Tibial artery (tissue), 4 donors: ENCODE measurements at places on chromosomes 3 and 15.

GRCh38 chr3:158443632-158444031 lies 127.4 kb upstream of the MLF1 start:
- no peak for DNase-seq

DNA sequence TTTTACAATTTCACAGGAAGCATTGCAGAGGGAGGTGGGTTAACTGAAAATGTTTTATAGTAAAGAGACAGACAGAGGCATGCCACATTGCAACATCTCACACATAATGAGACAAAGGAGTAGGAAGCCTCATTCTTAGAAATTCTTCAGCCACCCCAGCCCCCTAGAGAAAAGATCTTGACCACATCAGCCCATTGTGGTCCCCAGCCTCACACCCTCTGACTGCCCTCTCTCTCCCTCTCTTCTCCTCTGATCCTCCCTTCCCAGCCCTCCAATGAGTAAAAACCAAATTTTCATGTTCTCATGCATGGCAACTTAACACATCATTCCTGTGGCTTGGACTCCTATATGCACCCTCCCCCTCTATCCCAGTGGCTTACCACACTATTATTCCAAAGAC lies 174.1 kb downstream of the UACA start:
- DNase-seq = no peak

DNA sequence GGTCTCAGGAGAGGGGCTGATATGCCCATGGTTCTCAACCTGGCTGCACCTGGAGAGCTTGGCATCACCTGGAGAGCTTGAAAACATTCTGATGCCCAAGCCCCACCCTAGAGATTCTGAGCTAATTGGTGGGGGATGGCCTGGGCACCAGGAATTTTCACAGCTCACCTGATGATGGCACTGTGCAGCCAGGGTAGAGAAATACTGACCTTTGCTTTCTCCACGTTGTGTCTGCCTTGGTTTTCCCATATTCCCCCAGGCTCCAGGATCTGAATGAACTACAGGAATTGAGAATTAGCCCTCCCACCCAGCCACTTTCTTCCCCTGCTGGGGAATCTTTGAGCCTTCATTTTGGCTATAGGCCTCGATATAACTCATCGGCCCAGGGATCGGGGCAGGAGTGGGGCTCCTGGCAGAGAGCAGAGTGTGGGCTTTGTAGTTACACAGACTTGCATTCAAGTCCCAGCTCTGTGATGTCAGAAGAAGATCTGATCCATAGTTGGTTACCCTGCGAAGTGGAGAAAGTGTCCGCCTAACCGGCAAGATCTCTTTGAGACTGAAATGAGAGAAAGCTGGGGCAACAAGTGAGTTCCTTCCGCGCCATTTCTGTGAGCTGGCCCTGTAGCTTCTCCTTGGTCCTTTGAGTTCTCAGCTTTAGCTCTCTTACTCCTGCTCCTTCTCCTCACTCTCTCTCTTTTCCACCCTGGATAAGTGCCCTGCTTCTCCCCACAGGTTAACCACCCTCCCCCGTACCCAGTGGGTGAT lies 33.1 kb upstream of the UBE2Q2 start:
- no peak for DNase-seq

GRCh38 chr3:123349201-123349535 lies 99.7 kb downstream of the ADCY5 start:
- DNase-seq = no peak

DNA sequence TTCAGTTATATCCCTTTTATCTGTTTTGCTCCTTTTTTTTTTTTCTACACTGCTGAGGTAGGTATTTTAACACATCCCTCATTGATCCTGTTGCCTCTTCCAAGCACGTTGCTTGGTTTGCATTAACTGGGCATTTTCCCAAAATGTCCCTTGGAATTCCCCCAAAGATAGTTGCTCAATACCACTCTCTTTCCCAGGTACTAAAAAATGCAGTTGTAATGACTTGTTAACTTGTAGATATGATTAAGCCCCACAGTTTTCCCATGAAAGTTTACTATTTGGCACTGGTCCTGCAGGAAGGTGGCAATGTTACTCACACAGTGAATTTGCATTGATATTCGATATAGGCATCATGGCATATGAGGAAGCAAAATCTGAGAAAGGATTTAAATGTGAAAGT lies 67.1 kb downstream of the GRM7 start:
- DNase-seq = no peak

- no peak for DNase-seq
Observed at GRCh38 chr15:32700501-32701150, 17.2 kb upstream of the GREM1 start.

- DNase-seq = no peak
Observed at GRCh38 chr3:141901914-141902313, 25.5 kb downstream of the ATP1B3 start.

DNA sequence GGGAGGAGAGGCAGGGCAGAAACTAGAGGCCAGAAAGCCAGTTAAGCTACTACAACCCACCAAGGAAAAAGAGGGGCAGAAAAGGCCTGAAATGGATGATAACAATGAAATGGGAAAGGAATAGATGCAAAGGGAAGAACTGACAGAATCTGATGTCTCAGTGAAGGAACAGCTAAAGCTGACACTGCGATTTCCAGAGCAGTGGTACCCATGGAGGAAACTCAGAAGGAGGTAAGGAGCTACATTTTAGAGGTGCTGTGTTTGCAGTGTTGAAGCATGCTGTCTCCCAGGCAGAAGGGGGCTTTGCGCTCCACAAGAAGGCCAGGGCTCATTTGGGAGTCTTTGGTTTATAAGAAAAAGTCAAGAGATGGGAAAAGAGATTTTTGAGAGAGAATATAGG lies 38.0 kb downstream of the ZBTB38 start:
- DNase-seq = no peak

DNA sequence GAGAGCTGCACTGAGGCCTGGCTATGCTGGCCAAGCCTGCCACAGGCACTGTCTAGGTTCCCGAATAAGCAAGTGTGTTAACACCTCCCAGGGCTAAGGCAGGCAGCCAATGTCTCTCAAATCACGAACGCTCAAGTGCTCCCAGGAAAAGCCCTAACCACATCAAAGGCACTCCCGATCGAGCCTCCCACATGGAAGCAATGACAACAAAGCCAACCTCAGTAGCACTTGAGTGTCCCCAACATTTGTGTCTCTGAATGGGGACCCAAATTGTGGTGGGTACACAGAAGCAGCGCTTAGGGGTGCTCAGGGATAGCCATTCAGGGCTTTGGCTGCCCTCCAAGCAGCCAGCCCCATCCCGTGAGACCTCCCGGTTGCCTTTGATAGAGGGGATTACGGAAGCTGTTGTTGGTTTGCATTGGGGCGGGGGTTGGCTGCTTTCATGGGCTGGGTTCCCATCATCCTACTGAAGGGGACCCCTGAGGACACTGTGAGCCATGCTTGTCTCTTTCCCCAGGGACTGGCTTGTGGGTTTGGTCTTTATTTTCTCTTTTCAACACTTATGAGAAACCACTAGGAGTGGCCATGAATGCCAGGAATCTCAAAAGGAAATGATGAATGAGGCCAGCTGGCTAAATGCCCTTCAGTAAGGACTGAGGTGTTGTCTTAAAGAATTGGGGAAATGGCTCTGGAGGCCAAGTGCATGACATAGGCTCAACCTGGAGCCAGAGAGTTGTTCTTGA lies 234.1 kb upstream of the FEZF2 start:
- DNase-seq = no peak

- no peak for DNase-seq
Observed at GRCh38 chr3:143793971-143794370, 54.3 kb downstream of the SLC9A9 start.

GRCh38 chr3:42139621-42140453 lies 48.7 kb downstream of the TRAK1 start:
- DNase-seq = no peak

GRCh38 chr15:51680321-51680720 lies 982 bp upstream of the SCG3 start:
- no peak for DNase-seq

DNA sequence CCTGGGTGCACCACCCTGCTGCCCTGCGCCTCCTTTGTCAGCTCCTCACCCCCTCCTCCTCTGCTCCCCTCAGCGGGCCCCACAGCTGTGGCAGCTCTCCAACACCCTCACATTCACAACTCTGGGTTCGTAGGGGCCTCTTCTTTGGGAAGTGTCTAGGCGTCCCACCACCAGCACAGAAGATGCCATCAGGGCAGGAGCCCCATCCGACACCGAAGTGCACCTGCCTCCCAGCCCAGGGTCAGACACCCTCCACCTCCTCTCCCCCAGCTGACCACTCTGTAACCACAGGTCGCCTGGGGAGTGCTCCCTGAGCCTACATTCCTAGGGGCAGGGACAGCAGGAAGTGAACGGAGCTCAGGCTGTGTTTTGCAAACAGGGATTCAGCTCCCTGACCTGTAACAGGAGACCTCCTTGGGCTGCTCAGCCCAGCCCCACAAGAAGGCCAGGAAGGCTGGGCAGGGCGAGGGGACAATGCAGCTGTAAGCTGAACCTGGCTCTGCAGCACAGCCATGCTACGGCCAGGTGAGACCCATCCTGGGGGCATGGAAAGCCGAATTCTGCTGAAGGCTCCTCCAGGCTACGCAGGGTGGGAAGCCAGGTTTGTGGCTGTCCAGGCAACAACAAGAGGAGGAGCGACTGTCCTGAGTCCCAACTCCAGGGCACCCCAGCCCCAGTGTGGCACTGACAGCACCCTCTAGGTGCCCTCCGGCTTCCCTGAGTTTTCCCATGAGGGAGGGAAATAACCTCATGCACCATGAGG lies 269.0 kb downstream of the GOLGA6L6 start:
- DNase-seq = no peak

DNA sequence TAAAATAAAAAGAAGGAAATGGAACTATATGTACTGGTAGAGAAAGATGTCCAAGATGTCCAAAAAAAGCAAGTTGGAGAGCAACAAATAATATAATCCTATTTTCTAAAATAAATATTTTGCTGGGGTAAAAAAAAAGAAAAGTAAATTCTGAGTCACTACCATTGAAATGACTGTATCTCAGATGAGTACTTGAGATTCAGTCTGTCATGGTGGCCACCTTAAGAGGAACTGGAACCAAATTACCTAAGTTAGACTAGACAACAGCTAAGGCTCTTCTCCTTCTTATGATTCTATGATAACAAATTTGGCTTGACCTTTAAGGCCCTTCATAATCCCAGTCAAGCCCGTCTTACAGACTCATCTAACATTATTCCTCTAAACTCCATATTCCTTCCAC lies 270.6 kb upstream of the HES1 start:
- no peak for DNase-seq

GRCh38 chr3:196194542-196194915 lies 16.7 kb downstream of the ZDHHC19 start:
- DNase-seq = no peak

DNA sequence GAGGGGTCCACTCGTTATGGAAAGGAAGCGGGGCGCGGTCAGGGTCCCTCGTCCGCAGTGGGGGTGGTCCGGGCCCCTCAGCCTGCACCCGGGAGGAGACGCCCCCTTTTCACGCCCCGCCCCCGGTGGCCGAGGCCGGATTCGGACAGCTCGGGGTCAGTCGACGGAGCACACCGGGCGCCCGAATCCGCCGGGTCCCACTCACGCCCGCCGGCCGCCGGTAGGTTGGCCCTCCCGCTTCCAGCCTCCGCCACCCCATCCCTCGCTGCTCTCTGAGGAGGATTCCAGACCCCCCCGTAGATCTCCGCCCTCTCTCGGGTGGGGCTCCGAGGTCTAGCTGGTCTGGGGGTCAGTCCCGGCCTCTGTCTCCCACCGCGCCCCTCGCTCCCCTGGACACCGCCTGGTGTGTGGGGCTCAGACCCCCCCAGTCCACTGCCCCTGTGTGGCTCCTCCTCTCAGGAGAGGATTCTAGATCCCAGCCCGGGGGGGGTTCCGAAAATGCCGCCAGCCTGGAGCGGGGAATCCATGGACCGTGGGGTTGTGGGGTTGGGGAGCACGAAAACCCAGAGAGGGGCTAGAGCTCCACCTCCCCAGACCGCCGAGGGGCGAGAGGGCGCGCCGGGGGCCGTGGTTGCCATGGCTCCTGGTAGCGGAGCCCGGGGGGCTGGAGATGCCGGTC lies 725 bp downstream of the CHL1 start:
- no peak for DNase-seq

DNA sequence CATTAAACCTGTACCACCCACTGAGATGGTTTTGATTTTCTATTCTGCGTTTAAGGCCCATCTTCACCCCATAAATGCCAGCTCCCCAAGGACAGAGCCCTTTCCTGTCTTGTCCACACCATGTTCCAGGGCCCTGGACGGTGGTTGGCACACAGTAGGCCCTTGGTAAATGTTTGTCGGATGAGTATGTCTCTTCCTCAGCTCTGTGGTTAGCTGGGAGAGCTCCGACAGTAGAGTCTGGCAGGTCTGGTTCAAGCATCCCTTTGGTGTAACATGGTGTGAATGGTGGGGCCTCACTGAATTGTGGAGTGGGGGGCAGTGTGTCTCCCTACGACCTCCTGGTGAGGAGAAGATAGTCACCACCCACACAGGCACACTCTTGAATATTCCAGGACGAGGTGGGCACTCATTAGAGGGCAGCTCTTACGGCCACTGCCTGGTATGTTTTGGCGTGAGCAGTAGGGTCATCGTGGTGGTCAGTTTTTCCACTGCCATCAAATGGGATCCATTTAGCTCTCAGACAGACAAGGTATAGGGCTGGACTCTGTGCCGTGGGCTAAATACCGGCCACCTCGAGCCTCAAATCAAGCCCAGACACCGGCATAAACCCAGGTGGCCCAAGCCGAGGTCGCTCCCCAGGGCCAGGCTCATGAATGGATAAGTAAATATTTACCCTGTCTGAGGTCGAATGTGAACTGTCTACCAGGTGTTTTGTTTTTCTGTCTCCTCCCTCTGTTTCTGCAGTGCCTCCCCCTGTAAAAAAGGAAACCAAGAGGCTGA lies 61.3 kb downstream of the SMAD3 start:
- DNase-seq = peak; percentile 19

GRCh38 chr3:42499478-42499871 lies 3.0 kb upstream of the VIPR1 start:
- peak; percentile 15 for DNase-seq
